ENCODE measurements at places on chromosomes 16 and 17.

GRCh38 chr16:17930280-17930679 lies 406.3 kb downstream of the NPIPA8 start:
- DNase-seq: no peak

- no peak for DNase-seq
Measured at GRCh38 chr17:34153991-34154390, 101.1 kb upstream of the CCL2 start.

DNA sequence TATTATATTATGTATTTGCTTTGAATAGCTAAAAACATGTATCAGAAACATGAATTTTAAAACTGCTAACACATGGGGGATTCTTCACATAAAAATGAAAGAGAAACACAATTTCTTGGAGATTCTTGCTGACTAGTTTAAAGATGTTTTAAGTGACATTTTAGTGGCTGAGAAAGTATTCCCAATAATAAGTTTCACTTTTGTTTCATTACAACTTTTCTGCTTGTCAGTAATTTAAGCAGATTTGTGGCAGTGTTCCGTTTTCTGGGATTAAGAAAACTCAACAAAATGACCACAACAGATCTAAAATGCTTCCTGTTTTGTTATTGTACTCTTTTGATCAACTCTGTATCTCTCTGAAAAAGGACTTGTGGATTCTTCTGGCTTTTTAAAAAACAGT lies 75.9 kb downstream of the NLK start:
- DNase-seq: no peak

DNA sequence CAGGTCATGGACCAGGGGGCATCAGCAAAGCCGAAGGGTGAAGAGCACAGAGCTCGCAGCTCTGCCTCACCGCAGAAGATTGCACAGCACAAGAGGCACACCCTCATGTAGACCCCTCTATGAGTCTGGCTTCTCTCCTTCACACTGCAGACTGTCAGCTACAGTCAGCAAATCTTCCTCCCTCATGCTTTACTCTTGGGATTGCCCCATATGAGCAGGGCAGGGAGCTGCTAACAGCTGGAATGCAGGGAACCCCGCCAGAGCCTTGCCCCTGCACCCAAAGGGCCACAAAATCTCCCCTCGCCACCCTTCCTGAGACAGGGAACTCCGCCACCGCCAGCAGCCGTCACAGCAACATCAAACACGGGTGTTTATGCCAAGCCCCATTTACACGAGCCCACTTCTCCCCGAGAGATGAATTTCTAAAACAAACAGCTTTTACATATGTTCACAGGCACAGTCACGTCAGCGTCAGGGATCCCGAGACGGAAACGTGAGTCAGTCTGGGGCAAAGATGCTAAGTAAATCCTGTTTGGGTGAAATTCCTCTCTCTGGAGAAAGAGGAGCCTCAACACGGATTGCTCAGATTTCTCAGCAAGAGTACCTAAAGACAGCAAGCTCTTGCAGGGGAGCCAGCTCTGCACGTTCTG lies 121.9 kb downstream of the CDYL2 start:
- DNase-seq: peak; percentile 62

GRCh38 chr17:58667934-58668597 lies 23.8 kb downstream of the TEX14 start:
- peak; percentile 32 for DNase-seq

DNA sequence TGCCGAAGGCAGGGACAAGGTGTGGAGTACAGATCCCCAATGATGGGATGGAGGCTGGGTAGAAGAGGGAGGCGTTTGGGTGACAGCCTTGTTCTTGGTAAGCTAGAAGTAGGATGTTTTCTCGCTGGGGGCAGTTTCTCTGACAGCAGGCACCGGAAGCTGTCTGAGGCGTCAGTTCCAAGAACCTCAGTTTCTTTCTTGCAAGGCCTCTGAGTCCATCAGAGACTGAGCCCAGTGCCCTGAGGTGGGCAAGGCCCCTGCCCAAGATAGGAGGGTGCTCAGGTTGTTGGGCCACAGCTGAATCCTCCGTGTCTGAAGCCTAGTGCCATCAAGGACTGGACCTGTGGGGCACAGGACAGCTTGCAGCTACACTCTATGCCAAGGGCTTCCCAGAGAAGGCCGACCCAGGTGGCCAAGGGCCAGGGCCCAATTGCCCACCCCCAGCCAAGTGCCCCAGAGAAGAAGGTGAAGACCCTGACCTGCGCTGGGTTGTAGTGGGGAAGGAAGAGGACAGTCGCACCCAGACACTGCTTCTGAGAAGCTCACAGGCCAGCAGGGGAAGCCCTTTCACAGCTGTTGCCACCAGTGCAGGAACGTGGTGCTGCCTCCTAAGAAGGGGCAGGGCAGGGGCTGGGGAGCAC lies 13.1 kb downstream of the CYB5D2 start:
- DNase-seq: no peak
